ENCODE measurements at places on chromosomes 2 and 18.
A peak's percentile ranks its signal among the peaks of the same experiment; 100 is the strongest.

DNA sequence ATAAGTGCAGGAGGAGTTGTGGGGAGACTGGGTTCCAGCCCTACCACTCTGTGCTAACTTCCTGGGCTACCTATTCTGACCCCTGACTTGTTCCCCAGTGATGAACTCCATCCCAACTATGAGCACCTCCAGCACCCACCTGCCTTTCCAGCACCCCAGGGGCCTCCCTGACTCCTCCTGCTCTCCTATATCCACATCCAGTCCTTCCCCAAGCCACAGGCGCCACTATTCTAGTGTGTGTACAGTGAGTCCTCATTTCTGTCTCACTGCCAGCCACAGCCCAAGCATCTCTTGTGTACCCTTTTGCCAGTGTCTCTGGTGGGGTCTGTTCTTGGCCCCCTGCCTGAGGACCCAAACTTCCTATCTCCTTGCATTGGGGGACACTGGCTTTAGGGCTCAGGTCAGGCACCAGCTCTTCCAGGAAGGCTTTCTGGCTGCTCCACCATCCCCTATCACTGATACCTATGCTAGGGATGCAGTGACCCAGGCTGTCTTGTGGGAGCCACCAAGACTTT, 145.2 kb downstream of the INHBB start:
- DNase-seq = no peak

GRCh38 chr2:190843890-190844699, 36.5 kb upstream of the GLS start:
- no peak for DNase-seq

DNA sequence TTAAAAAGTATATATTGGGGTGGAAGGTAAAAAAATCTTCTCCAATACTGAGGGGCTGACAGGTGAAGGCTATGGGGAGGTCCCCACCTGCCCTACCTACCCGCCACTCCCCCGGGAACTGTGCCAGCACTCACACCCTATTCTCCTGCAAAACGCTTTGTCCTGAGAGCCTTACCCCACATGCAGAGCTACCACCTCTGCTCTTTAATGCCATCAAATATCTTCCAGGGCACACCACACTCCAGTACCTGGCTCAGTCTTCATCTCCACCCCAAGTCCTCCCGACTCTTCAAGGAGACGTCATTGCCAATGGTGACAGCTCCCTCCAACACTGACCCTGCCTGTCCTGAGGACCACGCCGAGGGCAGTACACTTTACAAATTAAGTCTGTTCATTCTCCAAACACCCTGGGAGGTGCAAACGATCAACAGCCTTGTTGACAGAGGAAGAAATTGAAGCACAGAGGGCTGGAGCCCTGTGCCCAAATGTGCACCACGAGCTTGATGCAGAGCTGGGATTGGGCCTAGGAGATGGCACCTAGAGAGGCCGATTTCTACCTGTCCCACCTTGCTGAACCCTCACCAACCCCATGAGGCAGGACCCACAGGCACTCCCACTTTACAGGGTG, 6.0 kb upstream of the GPR55 start:
- peak; percentile 28 for DNase-seq

- DNase-seq = no peak
Measured at GRCh38 chr2:30177440-30177839, 30.6 kb downstream of the YPEL5 start.

GRCh38 chr2:200428961-200429665, 80.8 kb downstream of the KCTD18 start:
- DNase-seq = no peak

- no peak for DNase-seq
Measured at GRCh38 chr2:31082002-31082401, 56.2 kb downstream of the GALNT14 start.

- DNase-seq = no peak
Measured at GRCh38 chr2:88757025-88757424, 65.6 kb downstream of the RPIA start.

- no peak for DNase-seq
Measured at GRCh38 chr2:62370321-62371250, 135.4 kb downstream of the TMEM17 start.

DNA sequence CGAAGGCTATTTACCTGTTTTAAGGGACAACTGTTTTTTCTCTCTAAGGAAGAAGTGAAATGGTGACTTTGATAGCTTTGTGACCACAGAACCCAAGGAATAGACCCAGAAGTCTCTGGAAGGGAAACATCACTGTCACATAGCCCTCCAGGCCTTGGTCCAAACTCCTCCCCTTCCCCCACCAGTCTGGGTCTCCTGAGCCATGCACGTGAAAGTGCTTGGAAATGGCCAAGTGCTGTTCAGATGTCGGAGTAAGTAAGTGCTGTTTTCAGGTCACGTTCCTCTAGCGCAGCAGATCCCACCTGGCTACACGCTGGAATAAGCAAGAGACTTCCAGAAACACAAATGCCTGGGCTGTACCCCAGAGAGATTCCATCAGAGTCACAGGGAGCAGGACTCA, 73.0 kb upstream of the AFF3 start:
- no peak for DNase-seq

DNA sequence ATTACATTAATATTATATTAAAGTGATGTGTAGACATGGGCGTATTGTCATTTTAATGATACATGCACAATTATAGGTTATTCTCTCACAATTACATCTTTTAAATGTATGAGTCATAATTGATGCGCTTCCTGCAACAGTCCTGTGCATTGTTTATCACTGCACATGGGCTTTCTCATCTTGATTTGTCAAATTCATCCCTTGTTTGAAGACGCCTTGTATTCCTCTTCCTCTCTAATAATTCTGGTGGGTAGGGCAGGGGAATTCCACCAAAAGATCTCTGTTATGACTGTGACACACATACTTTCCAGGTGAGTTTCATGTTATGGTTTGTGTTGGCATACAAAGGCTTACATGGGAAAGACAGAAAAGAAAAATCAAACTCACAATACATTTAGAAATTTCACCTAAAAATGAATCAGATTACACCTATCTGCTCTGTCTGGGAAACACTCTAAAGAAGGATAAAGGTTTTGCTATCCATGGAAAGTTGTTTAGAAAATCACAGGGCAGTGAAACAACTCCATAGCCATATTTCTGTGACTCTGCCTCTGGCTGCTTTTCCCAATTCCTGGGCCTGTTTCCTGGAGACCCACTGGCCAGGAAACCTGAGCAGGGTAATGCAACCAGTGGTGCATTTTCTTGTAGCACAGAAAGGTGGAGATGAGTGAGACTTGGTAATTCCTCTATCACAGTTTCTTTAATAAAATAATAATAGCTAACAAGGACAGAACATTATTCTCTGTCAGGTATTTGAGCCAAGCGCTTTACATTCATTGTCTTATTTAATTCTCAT, 13.2 kb downstream of the SLC9A2 start:
- DNase-seq = no peak

DNA sequence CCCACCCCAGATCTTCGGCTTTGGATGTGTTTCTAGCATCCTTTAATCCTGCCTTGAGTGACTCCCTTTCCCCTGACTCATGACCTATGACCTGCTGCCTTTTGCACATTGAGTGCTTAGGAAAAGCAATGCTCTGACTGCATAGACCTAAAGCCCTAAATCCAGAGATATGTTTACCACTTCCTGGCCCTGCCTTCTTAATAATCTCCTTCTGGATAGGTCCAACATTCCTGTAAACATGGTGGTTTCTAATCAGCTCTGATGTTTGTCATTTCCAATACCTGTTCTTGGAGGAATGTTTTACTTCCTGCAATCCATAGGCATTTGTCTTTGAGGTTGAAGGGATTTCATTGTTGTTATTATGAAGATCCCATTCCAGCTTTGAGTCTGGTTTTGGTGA, 2.3 kb downstream of the SLC3A1 start:
- no peak for DNase-seq

- no peak for DNase-seq
Measured at GRCh38 chr2:147572622-147573021, 272.2 kb upstream of the ACVR2A start.

- no peak for DNase-seq
Measured at GRCh38 chr18:36211612-36212065, 24.3 kb downstream of the MOCOS start.

- no peak for DNase-seq
Measured at GRCh38 chr18:26386002-26386401, 159.8 kb downstream of the TAF4B start.

DNA sequence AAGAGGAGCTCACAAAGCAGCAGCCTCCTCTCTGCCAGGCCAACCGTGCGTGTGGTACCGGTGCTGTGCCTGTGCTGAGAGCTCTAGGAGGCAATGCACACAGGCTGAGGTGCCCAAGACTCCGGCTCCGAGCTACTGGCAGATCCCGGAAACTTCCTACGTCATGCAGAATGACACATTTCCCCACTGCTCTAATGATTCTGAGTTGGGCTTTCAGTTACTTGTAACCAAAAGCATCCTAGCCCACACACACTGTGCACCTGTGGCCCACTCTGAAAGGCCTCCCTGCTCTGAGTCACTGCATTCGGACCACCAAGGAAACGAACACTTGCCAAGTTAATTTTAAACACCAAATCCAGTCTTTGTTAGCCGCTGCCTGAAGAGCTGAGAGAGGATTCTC, 9.3 kb upstream of the RNU4ATAC start:
- DNase-seq = no peak

DNA sequence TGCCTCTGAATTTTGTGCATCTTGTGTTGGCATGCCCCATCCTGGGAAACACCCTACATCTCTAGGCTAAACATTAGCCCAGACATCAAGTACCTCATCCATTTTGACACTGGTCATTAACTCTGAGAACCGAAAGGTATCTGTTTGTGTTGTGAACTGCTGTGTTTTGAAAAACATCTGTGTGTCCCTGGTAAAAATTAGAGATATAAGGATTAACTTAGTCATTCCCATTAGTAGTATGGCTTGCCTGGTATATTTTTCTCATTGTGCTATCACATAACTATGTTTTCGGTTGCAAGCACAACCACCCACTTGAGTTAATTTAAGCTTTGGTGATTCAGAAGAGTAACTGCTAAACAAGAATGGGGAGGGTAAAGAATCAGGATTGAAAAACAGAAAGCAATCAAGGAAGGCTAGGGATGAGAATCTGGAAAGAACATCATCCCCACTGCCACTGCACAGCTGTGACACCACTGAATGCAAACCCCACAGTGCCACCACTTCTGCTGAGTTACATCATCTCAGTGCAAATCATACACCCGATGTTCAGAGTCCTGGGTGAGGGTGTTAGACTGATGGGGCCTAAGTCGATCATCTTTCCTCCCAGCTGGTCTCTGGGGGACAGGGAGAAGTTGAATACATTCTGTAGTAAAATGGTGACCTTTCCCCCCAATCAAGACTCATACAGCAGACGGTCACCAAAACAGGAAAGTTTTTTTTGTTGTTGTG, 234.0 kb downstream of the EPHA4 start:
- no peak for DNase-seq

- DNase-seq = no peak
Measured at GRCh38 chr2:188282907-188283306, 8.8 kb upstream of the GULP1 start.

- no peak for DNase-seq
Measured at GRCh38 chr2:210481601-210482175, 5.1 kb upstream of the LANCL1 start.

GRCh38 chr18:908758-909724, 4.4 kb downstream of the ADCYAP1 start:
- no peak for DNase-seq

DNA sequence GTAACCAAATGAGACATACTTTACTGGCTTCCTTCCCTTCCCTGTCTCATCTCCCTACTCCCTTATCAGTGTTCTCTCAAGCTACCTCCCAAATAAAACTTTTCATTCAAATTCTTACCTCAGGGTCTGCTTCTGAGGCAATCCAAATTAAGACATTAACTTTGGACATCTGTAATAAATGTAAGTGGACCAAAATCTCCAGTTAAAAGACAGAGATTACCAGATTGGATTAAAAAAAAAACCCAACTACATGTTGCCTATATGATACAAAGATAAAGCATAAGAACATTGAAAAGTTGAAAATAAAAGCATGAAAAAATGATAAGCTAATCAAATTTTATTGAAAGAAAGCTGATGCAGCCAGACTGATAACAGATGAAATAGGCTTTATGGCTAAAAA, 58.8 kb upstream of the ST3GAL5 start:
- DNase-seq = no peak

DNA sequence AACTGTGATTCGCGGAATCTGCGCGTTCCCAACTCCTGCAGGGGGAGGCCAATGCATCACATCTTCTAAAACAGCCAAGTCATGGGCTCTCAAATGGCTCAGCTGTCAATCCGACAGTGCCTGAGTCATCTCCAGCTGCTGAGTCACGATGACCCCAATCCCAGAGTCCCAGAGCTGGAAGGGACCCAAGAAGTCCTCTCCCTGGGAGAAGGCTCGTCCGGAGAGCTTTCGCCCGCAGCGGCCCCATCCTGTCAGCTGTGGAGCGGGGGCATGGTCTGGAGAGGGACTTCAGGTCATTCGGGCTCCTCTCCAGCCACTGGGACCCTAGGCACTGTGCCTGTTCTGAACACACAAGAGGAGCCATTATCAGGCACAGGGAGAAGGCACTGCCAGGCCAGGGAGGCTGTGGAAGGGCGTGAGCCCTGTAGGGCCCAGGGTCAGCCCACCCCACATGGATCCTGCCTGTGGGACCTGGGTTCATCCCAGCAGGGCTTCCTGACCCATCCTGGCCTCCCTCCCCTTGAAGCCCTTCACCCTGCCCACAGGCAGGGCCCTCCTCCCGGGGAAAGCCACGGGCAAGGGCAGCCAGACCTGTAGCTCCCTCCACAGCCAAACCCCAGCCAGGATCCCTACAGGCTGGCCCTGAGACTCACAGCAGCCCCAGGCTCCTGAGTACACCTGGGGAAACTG, 47.6 kb upstream of the GPC1 start:
- DNase-seq = peak; percentile 77

DNA sequence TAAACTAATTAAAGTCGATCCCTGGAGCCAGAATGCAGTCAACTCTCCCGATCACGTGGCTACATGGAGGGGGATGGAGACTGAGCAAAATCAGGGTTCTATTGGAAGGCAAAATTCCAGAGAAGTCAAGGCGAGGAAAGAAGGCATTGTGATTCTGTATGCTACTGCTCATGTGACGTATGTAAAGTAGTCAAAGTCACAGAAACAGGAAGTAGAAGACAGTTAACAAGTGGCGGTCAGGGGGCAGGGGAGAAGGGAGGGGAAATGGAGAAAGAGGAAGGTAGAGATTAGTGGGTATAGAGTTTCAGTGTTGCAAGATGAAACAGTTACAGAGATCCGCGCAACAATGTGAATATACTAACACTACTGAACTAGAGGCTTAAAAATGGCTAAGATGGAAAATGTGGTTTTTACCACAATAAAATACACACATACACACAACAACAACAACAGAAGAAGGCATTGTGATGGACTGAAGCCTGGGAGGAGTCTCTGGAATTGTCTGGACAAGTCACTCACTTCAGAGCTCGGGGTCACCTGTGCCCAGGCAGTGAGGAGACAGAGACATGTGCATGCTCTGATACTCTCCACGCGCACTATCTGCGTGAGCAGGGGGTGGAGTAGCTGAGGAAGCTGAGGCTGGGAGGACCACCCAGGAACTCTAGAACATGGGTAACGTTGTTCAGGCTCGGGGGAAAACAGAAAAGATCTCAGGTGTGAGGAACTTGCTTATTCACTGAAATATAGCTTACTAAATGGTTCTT, 89.9 kb upstream of the CDCA7 start:
- no peak for DNase-seq

- no peak for DNase-seq
Measured at GRCh38 chr2:128633501-128633900, 314.8 kb upstream of the HS6ST1 start.
